ENCODE measurements at places on chromosomes 11 and 22.

GRCh38 chr11:27158456-27159334 lies 118.1 kb downstream of the BBOX1 start:
- peak; percentile 78 for DNase-seq

GRCh38 chr22:49021926-49022815 lies 805.5 kb downstream of the BRD1 start:
- DNase-seq = no peak

GRCh38 chr22:26045051-26045450 lies 124.2 kb upstream of the SEZ6L start:
- no peak for DNase-seq

GRCh38 chr11:66495401-66495854 lies 15.0 kb upstream of the BBS1 start:
- DNase-seq = no peak

- DNase-seq = peak; percentile 30
Measured at GRCh38 chr22:22410121-22410520, 98.4 kb downstream of the ZNF280B start.

DNA sequence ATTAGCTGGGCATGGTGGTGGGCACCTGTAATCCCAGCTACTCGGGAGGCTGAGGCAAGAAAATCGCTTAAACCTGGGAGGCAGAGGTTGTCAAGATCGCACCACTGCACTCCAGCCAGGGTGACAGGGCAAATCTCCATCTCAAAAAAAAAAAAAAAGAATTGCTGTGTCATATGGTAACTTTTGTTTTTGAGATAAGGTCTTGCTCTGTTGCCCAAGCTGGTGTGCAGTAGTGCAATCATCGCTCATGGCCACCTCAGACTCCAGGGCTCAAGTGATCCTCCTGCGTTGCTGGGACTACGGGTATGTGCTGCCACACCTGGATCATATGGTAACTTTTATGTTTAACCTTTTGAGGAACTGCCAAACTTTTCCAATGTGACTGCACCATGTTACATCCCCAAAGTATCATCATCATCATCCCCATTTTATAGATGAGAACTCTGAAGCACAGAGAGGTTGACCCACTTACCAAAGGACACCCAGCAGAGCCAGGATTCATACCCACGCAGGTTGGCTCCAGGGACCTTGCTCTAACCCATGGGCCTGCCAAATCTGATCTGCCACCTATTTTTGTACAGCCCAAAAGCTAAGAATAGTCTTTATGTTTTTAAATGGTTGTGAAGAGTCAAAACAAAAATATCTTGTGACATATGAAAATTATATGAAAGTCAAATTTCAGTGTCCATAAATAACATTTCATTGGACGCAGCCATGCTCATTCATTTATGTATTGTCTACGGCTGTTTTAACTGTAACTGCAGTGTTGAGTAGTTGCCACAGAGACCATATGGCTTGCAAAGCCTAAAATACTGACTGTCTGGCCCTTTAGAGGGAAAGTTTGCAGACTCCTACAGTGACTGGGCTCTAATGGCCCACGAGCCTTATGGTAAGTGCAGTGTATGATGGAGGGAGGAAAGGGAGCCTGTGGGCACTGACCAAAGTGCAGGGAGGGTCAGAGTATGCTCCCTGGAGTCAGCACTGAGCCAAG lies 45.3 kb downstream of the GDPD5 start:
- peak; percentile 97 for DNase-seq

GRCh38 chr11:12188548-12189317 lies 78.3 kb downstream of the MICAL2 start:
- DNase-seq = no peak

DNA sequence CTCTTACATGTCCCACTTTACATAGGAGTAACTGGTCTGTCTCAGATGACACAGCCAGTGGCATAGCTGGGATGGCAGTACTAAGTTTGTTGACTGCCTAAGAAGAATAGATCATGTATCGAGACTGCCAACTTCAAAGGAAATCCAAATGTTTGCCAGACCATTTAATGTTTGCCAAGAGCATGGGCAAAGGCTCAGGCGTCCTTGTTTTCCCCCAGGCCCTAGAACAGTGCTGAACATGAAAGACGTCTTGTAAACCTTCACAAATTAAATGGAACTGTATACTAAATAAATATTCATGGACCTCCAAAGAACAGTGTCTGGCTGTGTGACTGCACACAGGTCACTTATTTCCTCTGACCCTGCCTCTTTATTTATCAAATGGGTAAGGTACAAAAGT lies 234.7 kb upstream of the CCDC90B start:
- no peak for DNase-seq

All from OCI-M1 (cell line).